ENCODE measurements at places on chromosomes 4 and X.

DNA sequence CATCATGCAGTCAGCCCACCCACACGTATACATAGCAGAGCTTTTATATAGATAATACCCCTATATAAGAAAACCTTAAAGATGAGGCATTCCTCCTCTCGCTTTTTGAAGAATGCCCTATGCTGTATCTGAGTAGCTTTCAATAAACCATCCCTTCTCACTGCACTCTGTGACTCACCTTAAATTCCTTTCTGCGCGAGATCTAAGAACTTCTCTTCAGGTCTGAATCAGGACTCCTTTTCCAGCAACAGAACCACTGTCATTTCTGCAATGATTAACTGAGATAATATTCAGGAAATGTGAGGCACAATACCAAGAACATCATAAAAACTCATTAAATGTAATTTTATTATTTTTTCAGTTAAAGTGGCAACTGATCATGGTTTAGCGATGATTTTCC is 76.4 kb upstream of the DCLK2 start:
- DNase-seq: no peak

DNA sequence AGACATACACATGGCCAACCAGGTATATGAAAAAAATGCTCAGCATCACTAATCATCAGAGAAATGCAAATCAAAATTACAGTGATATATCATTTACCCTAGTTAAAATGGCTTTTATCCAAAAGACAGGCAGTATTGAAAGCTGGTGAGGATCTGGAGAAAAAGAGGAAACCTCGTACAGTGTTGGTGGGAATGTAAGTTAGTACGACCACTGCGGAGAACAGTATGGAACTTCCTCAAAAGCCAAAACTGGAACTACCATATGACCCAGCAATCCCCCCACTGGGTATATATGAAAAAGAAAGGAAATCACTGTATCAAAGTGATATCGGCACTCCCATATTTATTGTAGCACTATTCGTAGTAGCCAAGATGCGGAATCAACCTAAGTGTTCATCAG is 23.4 kb downstream of the ABHD18 start:
- DNase-seq: no peak

GRCh38 chrX:27976284-27976683 is 5.0 kb downstream of the DCAF8L1 start:
- DNase-seq: no peak

DNA sequence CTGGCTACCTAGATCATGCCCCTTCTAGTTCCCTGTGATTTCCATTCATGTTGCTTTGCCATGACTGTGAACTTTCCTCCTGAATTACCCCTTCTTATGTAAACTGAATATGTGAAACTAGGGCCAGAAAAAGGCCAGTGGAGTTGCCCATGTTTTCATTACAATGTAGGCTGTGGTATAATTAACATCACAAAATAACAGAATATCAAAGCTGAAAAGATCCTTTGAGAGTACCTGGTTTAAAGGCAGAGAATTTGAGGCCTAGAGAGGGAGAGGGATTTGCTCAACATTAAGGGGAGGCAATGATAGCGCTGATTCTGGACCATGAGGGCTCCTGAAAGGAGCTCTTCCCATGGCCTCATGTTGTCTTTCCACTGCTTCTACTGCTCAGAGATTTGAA is 392.2 kb downstream of the OPHN1 start:
- DNase-seq: no peak

- DNase-seq: no peak
These were observed 243.8 kb downstream of the THOC2 start for GRCh38 chrX:123489011-123489410.

DNA sequence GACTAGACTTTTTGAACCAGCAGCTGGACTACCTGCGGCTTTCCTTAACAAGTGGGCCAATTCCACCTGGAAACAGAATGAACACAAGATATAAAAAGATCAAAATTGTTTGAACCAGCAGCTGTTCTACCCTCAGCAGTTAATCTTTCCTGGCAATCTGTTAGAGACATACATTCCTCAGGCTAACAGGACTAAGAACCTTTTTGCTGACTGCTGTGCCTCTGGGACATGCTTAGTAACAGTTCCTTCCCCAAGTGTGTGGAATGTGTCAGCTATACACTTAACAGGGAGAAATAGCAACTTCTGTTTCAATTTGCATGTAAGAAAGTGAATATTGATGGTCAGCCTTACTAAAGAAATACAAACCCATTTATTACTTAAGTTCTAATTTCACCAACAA is 554.4 kb downstream of the ARAP2 start:
- no peak for DNase-seq
